Ascending aorta (tissue), 2 donors: ENCODE measurements at places on chromosomes 2 and 18.

DNA sequence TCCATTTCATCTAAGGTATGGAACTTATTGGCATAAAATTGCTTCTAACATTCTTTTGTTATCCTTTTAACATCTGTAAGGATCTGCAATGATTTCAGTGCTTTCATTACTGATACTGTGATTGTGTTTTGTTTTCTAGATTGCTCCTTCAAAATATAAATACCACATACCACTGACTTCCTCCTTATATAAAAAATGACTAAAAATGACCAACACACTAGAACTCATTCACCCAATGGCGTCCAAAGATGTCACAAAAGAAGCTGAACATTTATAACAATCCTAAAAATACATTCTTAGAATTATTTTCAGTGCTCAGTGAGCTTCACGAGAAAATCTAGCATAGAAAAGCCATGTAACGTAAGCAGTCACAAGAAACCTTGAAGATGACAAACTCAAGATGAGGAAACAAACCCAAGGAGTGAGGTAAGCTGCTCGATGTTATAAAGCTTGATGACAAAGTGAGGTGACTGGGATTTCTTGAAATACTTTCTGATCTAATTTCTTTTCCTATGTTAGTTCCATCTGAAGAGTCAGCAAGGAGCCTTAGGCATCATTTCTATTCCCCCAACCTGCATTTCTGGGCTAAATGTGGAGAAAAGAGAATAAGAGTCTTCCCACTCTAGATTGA, 42.6 kb downstream of the PNO1 start:
- peaks cover 10% of the 10 kb centered on the region for H3K4me1 ChIP-seq
- H3K36me3 ChIP-seq, result peaks cover 3% of the 10 kb centered on the region
- no peak overlapping the region for H3K4me3 ChIP-seq
- H3K27ac ChIP-seq, result no peak overlapping the region
- DNase-seq, result no peak

DNA sequence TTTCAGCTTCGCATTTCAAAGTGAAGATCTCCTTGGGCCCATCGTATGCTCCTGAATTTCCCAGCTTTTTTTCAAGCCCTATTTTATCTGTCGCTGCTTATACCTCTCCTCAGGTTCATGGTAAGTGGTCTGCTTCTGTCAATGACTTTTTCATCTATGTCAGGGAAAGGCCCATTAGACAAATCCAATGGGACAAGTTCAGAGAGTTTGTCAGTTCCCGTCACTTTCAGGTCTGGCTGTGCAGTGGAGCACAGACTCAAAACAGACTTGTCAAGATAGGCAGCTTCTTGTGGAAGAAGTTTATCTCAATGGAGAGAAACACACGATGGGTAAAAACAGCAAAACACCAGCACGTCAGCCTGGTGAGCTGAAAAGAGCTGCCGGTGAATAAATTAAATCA, 100.9 kb upstream of the KLF7 start:
- no peaks in the 10 kb centered on the region for H3K4me1 ChIP-seq
- DNase-seq, result no peak
- H3K36me3 ChIP-seq, result no peaks in the 10 kb centered on the region
- H3K27me3 ChIP-seq, result no peaks in the 10 kb centered on the region
- no peak overlapping the region for H3K27ac ChIP-seq

- H3K27me3 ChIP-seq, result no peaks in the 10 kb centered on the region
- H3K27ac ChIP-seq, result no peak overlapping the region
- no peaks in the 10 kb centered on the region for H3K4me1 ChIP-seq
Observed at GRCh38 chr2:143230506-143231253, 101.5 kb downstream of the ARHGAP15 start.

- H3K27ac ChIP-seq, result no peak overlapping the region
- no peak overlapping the region for H3K4me3 ChIP-seq
- H3K36me3 ChIP-seq, result no peaks in the 10 kb centered on the region
- no peaks in the 10 kb centered on the region for H3K4me1 ChIP-seq
- H3K27me3 ChIP-seq, result no peaks in the 10 kb centered on the region
Observed at GRCh38 chr2:133821107-133821760, 253.0 kb upstream of the NCKAP5 start.

DNA sequence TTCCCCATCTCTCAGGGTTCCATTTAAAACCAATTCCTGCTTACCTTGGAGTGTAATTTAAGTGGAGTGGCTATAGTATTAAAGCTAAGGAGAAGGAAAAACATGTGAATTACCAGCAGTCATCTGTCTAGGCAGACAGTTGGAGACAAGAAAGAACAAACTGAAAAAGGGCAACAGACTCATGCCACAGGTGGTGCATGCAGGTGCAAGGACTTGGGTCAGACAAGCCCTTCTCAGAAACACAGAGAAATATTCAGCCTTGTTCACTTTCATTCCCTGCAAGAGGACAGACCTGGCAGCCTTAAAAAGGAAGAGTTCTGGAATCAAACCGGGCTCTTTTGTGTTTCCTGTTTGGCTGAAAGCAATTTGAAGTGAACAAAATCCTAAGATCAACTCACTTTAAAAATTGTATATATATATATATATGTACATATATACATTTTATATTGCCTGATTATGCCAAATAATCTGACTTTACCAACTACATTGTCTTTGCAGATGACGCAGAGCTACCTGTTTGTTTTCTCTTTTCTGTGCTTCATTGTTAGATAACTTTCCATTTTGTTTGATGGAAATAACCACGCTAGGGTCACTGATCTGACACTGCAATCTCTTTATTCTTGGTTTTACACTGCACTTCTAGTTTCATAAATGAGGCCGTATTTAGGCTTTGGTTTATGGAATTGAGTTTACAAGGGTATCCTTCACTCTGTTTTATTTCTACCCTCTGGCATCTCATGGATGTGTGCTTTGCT, 35.1 kb upstream of the VPS54 start:
- H3K4me3 ChIP-seq, result no peak overlapping the region
- no peaks in the 10 kb centered on the region for H3K36me3 ChIP-seq
- H3K27me3 ChIP-seq, result no peaks in the 10 kb centered on the region
- no peak for DNase-seq
- H3K4me1 ChIP-seq, result no peaks in the 10 kb centered on the region

GRCh38 chr2:83305758-83306378, 1153.2 kb downstream of the SUCLG1 start:
- no peaks in the 10 kb centered on the region for H3K4me1 ChIP-seq
- DNase-seq, result no peak
- no peak overlapping the region for H3K27ac ChIP-seq
- H3K4me3 ChIP-seq, result no peak overlapping the region
- H3K36me3 ChIP-seq, result no peaks in the 10 kb centered on the region
